ENCODE measurements at places on chromosomes 1 and 21.

DNA sequence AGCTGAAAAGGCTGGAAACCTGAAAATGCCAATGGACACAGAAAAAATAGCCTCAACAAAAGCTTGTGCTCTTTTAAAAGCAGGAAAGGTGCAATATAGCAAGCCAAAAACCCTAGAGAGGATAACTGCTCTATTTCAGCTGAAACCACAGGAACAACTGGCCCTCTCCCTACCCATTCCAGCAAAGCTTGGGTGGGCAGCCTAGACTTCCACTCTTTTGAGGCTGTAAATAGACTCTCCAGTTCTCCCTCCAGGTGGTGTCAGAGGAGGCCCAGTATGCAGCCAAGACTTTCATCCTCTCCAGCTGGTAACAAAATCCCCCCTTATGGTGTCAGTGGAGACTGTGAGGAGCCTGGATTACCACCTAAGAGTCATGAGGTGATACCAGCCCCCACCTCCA, 206.9 kb upstream of the PLD5 start:
- DNase-seq: no peak

- DNase-seq: peak; percentile 91
Observed at GRCh38 chr1:12161662-12162458, 4.9 kb upstream of the TNFRSF1B start.

- no peak for DNase-seq
Observed at GRCh38 chr1:226001088-226001487, 1.9 kb upstream of the SDE2 start.

DNA sequence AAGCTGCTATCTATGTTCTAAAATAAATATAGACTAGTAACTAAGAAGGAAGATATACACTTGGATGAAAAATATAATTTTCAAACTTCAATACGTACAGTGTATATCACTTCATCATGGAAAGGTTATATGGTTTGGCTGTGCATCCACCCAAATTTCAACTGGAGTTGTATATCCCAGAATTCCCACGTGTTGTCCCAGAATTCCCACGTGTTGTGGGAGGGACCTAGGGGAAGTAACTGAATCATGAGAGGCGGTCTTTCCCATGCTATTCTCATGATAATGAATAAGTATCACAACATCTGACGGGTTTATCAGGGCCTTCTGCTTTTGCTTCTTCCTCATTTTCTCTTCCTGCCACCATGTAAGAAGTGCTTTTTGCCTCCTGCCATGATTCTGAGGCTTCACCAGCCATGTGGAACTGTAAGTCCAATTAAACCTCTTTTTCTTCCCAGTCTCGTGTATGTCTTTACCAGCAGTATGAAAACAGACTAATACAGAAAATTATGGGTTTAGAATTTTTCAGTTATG, 10.7 kb downstream of the NEGR1 start:
- no peak for DNase-seq

DNA sequence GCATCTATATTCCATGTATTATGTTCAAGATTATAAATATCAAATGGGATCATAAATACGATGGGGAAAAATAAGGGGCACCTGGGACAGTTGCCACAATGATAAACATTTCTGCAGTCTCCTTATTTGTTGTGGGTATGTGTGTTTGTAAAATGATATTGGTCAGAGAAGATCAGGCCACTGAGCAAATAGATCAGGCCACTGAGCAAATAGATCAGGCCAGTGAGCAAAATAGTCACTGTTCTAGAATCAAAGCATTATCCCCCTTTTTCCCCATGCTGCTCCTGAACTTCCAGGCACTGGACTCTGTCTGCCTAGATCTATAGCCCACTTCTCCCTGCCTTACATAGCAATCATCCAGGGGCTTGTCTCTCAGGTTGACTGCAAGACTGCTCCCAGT, 599.8 kb upstream of the USP24 start:
- no peak for DNase-seq

DNA sequence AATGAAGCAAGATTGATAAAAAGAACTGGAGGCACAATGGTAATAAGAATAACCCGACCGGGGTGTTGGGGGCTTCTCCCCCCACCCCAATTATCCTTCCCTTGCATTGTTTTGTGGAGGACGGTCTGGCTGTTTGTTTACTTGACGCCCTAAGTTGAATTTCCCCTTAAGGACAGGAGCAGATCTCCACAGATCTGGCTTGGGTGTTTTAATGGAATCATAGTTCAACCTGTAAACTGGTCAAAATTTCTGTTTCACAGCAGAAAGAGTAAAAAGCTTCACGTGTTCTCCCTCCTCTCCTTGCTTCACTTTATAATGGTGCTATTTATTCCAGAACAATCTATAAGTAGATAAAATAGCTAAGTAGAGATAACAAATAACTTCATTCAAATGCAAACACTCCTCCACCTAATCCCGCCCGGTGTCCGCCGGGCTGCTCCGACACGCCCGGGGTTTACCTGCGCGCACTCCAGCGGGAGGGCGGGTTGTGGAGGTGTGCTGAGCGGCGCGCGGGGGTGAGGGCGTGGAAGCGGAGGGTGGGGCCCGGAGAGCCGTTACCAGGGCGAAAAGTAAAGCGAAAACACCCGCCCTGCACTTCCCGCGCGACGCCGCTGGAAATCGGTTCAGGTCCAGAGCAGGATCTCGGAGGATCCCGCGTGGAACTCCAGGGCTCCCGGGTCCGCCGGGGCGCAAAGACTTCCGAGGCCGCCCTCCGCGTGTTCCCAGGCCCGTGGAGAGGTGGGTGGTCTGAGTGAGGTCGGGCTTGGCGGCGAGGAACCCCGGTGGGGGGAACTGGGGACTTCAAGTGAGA, 2.0 kb upstream of the ATF3 start:
- no peak for DNase-seq

DNA sequence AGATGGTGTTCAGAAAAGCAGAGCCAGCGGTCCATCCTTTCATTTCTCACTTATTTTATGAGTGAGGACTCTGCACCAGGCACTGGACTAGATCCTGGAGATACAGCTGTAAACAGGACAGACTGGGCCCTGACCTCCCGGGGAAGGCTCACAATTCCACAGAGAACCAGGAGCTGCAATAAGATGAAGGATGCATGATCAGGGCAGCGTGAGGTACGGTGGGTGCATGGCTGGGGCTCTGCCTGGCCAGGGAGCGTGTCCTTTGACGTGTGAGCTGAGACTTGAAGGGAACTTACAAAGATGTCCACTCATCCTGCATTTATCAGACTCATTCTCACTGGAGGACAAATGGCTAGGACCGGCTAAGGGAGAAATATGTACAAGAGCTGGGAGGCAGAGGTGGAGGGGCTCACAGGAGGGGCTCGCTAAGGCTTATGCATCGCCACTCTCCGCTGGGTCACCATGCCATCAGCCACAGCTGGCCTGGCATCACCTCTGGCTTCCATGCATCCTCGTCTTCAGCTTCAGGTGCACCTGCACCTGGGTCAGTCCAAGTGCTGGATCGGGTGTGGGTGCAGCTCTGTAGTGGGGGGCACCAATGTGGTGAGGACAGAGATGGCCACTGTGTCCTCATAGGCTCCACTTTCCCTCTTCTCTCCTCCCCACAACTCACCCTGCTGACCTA, 213.9 kb downstream of the TOMM20 start:
- no peak for DNase-seq

DNA sequence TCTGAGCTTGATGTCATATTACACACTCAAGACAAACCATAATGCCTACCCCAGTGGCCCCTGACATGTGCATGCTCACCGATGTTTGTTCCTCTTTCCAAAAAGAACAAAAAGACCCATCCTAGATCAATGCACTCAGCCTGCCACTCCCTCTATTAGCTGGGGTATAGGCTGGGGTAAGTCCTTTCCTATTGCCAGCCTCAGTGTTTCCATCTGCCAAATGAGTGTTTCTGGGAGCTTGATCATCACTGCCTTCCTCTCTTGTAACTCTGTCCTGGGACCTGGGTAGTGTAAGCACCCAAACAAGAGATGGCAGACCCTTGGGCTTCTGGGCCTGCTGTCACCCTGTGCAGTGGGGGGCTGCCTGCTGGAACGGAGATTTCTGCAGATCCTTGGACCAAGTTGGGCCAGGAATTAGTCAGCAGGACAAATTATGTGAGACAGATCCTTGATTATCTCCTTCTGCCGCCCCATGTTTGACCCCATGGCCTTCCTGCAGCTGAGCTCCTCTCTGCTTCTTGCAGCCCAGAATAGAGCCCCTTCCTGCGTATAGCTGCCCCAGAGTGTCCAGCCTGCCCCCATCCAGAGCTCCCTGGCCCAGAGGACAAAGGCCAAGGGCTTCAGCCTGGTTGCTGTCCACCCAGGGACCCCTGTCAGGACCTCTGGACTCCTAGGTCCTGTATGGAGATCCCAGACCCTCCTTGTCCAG, 31.5 kb upstream of the LRP8 start:
- DNase-seq: no peak

- DNase-seq: no peak
Observed at GRCh38 chr1:93584261-93585003, 97.2 kb downstream of the BCAR3 start.

DNA sequence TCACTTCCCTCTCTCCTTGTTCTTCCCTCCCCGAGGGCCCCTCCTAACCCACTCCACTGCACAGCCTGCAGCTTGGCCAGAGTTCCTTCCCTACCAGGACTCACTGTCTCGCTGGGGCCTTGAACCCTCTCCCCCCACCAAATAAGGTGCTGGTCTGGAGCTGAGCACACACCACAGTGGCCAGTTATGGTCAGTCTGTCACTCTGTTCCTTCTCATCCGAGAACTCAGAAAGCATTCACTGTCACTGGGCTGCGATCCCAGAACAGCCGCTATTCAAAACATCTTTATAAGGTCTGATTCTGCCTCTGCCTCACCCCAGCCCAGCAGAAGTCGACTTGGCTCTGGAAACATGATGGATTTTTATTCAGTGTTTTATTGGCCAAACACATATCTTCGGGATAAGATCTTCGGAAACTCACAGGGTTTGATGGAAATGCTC, 19.8 kb upstream of the LBR start:
- no peak for DNase-seq

- DNase-seq: no peak
Observed at GRCh38 chr1:51009381-51009780, 39.3 kb downstream of the CDKN2C start.

DNA sequence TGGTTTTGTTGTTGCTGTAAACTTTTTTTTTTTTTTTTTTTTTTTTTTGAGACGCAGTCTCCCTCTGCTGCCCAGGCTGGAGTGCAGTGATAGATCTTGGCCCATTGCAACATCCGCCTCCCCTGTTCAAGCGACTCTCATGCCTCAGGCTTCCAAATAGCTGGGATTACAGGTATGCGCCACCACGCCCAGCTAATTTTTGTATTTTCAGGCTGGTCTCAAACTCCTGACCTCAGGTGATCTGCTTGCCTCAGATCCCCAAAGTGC, 78.9 kb upstream of the SLC45A1 start:
- DNase-seq: peak; percentile 46

DNA sequence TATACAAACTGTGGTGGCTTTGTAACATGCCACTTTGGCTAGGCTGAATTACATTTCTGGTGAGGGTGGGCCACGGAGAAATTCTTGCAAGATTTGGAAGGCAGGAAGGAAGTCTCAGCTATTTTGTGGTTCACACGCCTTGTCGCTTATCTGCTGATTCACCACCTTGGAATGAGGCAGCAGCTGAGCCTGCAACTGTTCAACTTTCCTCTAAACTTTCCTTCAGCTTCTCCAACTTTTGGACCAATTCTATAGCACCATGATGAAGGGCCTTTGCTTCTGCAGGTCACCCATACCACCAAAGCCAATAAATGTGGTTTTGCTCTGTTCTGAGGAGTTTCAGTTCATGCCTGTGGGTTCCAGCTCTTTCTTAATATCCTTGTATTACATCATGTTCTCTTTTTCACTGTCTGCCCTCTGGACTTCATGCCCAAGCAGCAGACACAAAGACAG, 337.6 kb upstream of the SNX7 start:
- DNase-seq: peak; percentile 96

DNA sequence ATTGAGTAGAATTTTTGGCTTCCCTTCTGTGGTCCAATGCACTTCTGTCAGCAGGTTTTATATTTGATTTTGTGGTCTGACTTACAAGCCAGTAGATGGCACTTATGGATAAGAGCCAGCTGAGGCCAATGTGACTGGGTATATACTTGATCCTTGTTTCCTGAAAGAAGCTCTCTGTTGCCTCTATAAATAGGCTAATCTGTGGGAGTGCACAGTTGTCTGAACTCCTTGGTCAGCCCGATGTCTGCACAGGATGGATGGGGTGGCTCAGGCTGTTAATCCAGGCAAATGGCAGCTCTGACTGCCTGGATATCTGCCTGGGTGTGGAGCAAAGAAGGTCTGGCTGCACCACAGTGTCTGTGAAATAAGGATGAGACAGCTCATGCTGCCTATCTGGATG, 1183.7 kb upstream of the PRMT6 start:
- no peak for DNase-seq

DNA sequence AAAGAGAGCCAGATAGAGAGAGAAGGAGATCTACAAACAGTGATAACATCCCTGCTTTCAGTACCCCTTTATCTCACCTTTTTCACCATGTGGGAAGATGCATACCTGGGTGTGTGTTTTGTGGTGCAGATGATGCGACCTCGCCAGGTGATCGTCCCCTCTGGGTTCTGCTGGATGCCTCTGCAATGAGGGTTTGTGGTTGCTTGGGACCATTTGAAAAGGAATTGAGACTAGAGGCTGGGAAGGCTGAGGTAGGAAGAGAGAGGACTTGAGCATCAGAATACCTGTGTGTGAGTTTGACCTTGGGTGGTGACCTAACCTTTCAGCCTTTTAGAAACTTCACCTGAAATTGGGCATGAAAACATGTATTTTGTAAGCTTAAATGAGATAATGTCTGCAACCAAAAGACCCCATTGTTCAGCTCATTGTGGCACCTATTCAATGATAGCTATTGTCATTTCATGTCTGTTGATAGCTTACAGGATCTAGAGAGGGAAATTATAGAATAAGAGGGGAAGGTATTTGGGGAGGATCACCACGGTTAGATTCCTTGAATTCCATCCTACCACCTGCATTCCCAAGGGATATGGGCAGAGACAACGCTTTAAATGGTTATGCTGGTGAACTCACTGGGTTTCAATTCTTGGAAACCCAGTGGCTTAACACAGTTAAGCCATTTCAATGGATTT, 125.7 kb downstream of the IGSF21 start:
- no peak for DNase-seq

GRCh38 chr1:108826081-108826635, 30.7 kb downstream of the AKNAD1 start:
- DNase-seq: no peak

DNA sequence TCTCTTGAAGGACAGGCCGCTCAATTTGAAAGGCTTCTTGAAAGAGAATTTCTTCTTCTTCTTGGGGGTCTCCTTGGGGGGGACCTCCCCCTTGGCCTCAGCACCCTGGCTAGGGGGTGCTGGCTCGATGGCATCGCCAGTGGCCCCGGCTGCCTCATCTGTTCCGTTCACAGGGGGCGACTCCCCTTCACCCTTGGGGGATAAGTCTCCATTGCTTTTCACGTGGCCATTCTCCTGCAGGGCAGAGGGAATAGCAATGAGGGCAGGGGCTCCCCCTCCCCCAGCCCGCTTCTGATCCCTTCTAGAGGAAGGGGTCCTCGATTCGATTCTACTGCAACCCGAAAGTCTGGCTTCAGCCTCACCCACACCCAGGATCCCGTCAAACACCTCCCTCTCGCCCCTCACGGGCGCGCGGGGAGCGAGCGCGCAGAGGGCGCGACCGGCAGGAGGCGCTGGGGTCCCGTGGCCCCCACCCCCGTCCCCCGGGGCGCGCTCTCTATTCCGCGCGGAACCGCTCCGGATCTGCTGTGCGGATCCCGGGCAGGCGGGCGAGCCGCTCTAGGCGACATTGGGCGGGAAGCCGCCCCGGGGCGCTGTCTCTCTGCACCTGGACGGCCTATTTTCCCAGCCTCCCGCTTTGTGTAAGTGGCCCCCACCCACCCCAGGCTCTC, 1.0 kb downstream of the MARCKSL1 start:
- no peak for DNase-seq

GRCh38 chr1:37482796-37483744, 8.7 kb downstream of the ZC3H12A start:
- no peak for DNase-seq

Data from brain microvascular endothelial cell (primary cell).